Thoracic aorta (tissue), 2 donors: ENCODE measurements at places on chromosomes 5 and 9. TPM values are rescaled to one million over a fixed set of nuclear protein-coding genes. Genes with fewer than 3 reads are reported as not detected.
A peak's percentile ranks its signal among the peaks of the same experiment; 100 is the strongest.

DNA sequence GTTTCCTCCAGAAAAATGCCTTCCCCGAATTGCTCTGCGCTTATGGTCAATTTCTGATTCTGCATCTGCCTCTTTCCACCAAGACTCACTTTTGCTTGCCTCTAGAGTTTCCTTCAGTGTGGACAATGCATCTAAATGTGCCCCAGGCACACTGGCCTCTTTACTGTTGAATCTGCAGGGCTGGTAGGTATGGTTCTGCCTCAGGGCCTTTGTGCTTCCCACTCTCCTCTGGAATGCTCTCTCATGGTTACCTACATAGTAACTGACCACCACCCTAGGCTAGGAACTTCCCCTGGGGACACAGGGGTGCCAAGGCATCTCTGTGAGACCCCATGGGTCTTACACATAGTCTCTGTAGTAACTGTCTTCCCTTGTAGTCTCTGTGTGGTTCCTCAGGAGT lies 1258.6 kb downstream of the CDH12 start:
- DNase-seq, result no peak

DNA sequence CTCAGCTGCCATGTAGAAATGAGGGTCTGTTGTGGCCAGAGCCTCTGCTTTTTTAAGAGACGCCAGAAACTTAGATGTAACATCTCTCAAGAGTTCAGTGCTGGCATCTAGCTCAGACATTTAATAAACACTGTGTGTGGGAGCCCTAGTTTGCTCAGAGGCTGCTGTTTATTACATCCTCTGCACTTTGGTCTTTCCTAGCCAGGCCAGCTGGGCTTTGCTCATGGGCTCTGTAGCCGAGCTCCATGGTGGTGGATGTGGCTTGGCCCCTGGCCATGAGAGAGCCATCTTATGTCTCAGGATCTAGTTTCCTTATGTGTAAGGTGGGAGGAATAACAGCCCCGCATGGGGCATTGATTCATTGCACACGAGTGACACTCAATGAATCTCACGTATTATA lies 30.0 kb downstream of the ARHGEF37 start:
- no peak for DNase-seq

DNA sequence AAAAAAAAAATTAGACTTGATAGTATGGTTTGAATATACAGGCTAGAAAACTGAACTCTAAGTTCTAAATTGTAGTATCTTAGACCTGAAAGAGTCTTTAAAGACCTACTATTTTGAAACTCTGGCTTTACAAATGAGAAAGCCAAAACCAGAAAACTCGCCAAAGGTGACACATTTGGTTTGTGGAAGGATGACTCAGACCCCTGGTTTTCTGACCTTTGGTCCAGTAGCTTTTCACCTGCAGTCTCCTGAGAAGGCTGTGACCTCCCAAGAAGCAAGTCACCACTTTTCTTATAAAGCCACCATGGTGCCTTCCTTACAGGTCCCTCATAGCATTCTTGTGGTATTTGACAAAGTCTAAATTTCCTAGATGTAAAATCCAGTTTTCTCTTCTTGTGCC lies 102.1 kb upstream of the CEP78 start:
- no peak for DNase-seq

OR1J2 gene
- 3.2 TPM for total RNA-seq

GLDC gene
- 7.9 TPM for total RNA-seq

DNA sequence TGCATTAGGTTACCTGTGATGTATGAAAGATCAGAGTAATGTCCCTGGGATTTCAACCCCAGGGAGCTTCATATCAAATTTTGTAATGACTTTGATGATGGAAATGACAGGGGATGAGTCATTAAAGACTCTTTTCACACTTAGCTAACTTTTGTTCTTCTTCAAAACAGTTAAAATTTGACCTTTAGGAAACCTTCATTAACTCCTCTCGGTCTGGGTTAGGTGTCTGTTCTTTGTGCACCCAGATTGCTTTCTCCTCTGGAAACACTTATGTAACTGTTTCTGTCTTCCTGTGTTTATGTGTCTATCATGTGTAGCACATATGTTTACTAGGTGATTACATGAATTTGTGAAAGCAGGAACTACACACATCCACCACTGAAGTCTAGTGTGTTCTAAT lies 1.6 kb downstream of the SRFBP1 start:
- DNase-seq, result no peak

GRCh38 chr5:14129123-14129522 lies 14.0 kb upstream of the TRIO start:
- DNase-seq, result no peak

DNA sequence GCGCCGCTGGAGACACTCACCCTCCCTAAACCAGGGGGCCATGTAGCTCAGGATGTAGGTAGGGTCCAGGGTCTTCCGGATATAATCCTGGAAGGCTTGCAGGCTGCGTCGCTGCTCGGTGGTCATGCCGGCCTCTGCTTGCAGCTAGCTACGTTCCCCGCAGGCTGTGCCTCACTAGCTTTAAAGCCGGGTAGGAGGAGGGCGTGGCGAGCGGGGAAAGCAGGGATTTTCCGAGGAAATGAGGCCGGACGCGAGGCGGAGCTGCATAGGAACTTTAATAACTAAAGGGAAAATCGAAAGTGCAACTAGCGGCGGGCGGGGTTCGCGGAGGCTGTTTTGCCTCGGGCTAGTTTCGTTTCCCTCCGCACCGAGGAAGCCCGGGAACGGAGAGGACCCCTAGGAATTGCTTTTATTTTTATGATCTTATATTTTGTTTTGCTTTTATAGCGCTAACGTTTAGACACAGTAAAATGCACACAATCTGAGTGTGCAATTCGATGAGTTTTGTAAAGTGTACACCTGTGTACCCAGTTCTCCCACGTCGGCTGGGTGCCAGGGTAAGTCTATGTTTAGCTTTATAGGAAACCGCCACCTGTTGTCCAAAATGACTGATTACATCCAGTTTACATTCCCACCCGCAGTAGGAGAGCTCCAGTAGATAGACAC lies at the start of gene RIGI:
Gene RIGI, minus strand, starts transcription at position 156 of the 666 bp plus-strand sequence. Its CDS starts 30 bp downstream, at position 126.
- peak; percentile 80 for DNase-seq

GRCh38 chr5:133756756-133757155 lies 144.4 kb upstream of the FSTL4 start:
- DNase-seq, result no peak
